Left lobe of liver (tissue), 2 donors: ENCODE measurements at places on chromosomes 2 and 18.

- DNase-seq: peak; percentile 43
These were observed 1.0 kb upstream of the HS6ST1 start for GRCh38 chr2:128319631-128320191.

DNA sequence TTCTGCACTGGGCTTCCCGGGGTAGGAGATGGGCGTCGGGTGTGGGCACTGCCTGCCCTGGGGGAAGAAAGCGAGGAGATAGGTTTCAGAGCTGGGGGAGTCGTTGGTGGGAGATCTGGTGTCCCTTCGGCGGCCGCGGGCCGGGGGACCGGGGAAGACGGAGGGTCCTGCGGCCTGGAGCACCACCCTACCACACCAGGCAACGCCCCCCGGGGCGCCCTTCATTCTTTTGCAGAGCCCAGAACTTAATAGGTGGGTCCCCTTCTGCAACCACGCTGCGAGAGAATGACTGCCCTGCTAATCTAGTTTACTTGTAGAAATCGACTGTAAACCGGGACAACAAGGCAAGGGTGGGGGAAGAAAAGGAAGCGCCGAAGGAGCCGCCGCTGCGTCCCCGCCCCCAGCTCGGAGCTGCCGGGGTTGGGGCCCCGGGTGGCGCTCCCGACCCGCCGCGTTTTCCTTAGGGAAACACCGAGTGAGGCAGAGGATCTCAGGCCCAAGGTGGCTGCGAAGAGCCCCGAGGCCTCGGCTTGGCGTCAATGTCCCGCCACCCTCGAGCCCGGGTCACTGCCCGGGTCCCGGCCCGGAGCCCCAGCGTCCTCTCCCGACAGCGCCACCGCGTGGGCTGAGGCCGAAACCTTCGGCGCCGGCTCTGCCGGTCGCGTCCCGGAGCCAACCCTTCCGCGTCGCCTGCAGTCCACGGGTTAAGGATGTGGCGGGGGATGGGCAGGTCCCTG, 5.4 kb upstream of the SATB2 start:
- peak; percentile 80 for DNase-seq

DNA sequence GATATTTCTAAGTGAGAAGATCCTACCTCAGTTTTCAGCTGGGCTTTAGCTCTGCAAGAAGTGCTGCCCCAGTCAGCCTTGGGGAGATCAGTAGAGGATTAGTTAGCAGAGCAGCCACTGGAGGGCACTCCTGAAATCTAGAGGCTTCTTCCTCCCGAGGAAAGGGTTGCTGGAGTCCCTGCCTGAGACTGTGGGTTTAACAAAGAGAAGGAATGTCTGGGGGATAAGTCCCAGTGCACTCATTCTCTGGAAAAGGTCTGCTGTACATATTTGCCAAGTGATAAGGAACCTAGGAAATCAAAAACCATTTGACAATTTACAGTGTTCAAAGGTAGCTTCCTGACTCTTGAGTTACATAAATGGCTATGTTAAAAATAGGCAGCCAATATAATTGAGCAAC, 207.2 kb downstream of the SLC8A1 start:
- peak; percentile 47 for DNase-seq

DNA sequence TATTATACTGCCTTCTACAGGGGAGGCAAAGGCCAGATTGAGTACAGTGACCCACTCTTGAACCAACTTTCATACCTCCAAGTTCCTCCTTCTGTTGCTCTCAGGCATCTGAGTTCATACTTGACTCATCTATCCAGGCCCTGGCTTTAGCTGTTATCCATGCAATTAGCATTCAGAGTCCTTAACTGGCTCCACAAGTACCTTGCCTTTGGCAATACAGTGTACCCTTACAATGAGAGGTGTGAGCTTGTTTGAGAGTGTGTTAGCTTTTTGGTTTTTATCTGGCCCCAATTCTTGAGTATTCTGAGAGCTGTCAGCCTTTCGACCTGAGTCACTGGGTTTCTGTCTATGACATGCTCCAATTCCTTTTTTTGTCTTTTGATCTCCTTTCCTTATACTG, 60.2 kb downstream of the EHD3 start:
- DNase-seq: no peak

DNA sequence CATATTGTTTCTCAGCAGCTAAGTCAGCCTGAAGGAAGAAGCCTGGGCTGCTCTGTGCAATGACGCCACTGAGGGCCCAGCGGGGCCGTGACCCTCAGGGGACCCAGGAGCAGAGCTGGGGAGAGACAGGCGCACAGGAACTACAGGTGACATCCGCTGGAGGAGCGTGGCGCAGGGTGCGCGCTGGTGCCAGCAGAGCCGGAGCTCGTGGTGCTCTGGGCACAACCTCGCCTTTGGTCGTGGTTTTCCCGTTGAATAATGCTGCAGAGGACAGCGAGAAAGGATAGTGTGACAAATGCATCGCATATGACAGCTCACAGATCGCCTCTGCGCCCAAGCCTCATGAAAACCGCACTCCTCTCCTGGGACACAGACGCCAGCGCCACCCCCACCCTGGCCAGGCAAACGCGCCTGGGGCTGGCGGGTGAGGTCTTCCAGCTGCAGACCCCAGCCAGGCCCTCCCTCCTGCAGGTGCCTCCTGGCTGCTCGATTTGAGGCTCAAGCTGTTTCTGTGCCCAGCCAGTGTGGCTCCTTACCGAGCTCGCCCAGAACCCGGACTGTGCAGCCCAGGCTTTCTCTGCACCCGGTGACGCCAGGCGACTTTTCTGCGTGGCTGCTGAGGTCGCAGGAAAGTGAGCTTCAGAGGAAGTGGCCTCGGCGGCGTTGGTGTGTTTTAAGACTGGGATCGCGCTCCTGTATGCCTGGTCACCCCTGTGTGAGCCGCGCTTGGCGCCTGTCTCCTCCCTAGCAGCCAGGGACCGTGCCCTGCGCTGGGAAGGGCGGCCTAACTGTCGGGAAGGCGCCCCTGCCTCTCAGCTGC, 583.1 kb upstream of the HS6ST1 start:
- no peak for DNase-seq

DNA sequence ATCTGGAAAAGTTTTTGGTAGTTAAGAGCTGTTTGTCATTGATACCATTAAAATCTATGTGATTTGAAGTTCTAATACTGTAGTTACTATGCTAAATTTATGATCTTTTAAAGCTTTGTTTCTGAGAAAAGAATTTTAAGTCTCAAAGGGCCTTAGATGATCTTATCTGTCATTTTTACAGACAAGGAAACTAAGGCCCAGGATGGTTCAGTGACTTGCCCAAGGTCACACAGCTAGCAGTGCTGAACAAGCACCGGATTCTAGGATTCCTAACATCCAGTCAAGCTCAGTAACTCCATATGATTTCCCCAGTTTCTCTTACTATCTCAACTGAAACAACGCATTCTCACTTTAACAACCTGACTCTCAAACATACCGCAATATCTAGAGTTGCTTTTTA, 37.7 kb downstream of the PELI1 start:
- no peak for DNase-seq
